ENCODE measurements at places on chromosomes 3 and 15.

DNA sequence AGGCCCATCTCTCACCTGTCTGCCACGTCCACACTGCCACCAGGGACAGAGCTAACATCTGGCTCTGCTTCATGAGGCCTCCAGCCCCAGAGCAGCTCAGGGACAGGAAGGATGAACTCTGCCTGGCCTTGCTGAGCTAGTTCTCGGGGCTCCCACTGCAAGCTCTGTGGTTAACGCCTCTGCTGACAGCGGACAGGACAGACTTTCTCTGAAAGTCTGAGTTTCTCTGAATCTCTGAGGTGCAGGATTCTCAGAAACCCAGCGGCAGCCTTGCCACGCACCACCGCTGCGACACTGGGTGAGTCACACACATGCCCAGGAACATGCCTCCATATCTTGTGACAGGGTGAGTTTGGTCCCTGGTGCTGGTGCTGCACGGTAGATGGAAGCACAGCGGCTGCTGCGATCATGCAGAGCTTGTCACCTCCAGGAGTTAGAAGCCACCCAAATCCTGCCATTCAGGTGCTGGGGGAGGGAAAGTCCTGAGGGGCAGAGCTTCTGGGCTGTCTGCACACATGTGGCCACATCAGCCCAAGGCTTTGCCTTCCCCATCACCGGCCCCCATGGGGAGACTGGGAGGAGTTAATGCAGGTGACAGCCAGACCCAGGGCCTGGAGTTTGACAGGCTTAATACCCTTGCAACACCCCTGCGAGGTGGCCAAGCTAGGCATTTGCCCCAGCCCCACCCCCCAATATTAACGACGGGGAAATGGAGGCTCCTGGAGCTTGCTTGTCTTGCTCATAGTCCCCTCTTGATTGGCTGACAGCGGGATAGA lies 267.0 kb downstream of the PLCL2 start:
- no peak for DNase-seq

GRCh38 chr3:69719587-69720122 lies 19.6 kb upstream of the MITF start:
- no peak for DNase-seq

GRCh38 chr3:10194328-10195071 lies 29.8 kb downstream of the IRAK2 start:
- no peak for DNase-seq

GRCh38 chr3:8629151-8630021 lies 15.2 kb downstream of the SSUH2 start:
- DNase-seq = no peak

DNA sequence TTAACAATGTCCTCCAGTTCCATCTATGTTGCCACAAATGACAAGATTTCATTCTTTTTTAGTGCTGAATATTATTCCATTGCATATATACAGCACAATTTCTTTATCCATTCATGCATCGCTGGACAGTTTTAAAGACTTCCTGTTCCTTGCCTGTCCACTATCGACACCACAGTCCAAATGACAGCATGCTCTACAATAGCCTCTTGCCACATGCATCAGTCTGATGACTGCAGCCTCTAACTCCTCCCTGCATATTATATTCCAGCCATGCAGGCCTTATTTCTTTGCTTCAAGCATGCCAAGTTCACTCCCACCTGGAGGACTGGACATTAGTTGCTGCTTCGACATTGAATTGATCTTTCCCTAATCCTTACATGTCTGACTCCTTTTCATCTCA lies 306.2 kb downstream of the FOXP1 start:
- DNase-seq = no peak

All from omental fat pad (tissue), 4 donors.